Naive thymus-derived CD8-positive, alpha-beta T cell (primary cell): ENCODE measurements at places on chromosomes 1 and 21. TPM values are rescaled to one million over a fixed set of nuclear protein-coding genes. Genes with fewer than 3 reads are reported as not detected.

ANKRD45 gene
- total RNA-seq: not detected

SLC30A2 gene
- not detected for total RNA-seq

VANGL2 gene
- 0.10 TPM for total RNA-seq

HTR6 gene
- total RNA-seq: not detected

FAM72B gene
- not detected for total RNA-seq

ADAMTS4 gene
- 7.0 TPM for total RNA-seq

VHLL gene
- total RNA-seq: not detected

OR2L3 gene
- total RNA-seq: 0.27 TPM

FCMR gene
- 742 TPM for total RNA-seq

CFHR1 gene
- total RNA-seq: not detected

SPRR3 gene
- total RNA-seq: not detected

RNU1-1 gene
- total RNA-seq: 3,916 TPM

ANKRD34A gene
- total RNA-seq: 1.6 TPM

PTGFRN gene
- 0.23 TPM for total RNA-seq
